ENCODE measurements at places on chromosomes 4 and X.

DNA sequence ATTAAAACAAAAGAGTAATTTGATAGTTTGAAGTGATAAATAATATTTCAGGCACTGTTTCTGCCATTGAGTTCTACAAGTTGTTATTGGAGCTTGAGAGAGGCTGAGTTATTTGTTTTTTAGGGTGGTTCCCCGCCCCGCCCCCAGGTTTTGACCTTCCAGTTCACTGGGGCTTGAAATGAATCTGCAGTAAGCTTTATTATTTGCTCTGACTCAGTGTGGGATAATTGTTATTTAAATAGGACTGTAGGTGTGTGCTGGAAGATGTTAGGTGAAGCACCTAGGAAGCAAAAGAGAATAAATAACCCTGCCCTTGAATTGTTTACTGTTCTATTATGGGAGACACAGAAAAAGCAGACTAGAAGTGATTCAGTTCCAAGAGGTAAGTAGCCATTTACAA lies 81.2 kb upstream of the KCNIP4 start:
- DNase-seq: no peak

DNA sequence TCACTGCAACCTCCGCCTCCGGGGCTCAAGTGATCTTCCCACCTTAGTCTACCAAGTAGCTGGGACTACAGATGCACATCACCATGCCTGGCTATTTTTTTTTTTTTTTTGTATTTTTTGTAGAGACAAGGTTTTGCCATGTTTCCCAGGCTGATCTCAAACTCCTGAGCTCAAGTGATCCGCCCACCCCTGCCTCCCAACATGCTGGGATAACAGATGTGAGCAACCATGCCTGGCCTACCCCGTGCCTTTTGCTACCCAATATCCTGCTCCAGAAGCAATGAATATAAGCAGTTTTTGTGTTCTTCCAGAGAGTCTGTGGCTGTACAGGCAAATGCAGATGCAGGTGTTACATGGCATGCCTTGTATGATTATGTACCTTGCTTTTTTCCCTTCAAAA lies 50.5 kb downstream of the TBC1D14 start:
- no peak for DNase-seq

- DNase-seq: no peak
These were observed 127.1 kb downstream of the FBXO8 start for GRCh38 chr4:174156239-174156826.

DNA sequence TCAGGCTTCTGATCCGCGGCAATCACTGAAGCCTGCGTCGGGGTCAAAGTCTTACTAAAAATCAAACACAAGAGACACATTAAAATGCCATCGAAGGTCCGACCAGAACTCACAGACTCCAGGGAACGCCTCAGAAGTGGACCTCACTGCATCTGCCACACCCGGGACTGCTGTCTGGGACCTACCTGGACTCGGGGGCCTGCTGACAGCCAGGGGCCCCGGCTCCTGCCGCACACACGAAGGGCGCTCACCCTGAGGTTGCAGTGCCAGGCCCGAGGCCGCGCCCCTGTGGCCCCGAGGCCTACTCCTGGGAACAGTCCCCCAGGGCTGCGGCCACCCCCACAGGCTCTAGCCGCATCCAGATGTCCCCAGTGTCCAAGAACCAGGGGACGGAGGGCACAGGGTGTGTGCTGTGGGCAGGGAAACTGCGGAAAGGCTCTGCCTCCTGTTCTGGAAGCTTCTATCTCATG lies 7.4 kb downstream of the CTBP1 start:
- no peak for DNase-seq

- no peak for DNase-seq
These were observed 511.8 kb upstream of the LCORL start for GRCh38 chr4:18533262-18533775.

DNA sequence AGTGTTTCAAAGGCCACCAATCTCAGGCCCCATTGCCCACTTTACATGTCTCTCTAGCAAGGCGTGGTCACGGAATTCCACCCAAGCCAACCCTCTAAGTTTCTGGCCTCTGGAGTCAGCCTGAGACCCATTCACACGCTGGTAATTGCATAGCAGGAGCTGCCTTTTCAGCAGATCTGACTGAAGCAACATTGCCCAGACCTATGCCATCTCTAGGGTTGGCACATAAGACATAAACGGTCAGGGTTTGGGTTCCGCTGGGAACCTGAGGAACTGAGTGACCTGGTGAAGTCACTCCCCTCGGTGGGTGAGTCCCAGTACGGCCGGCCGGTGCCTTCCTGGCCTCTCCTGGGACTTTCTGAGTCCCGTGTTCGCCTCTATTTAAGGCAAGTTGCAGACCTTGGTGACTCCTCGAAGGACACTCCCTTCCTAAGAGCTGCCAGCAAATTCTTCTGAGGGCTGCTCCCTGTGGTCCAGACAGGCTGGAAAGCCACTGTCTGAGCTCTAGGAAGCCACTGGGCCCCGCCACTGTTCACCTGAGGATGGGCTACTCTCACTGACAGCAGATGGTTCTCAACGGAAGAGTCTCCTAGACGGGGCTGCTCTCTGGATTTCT lies 15.9 kb downstream of the CTAG1A start:
- DNase-seq: no peak

DNA sequence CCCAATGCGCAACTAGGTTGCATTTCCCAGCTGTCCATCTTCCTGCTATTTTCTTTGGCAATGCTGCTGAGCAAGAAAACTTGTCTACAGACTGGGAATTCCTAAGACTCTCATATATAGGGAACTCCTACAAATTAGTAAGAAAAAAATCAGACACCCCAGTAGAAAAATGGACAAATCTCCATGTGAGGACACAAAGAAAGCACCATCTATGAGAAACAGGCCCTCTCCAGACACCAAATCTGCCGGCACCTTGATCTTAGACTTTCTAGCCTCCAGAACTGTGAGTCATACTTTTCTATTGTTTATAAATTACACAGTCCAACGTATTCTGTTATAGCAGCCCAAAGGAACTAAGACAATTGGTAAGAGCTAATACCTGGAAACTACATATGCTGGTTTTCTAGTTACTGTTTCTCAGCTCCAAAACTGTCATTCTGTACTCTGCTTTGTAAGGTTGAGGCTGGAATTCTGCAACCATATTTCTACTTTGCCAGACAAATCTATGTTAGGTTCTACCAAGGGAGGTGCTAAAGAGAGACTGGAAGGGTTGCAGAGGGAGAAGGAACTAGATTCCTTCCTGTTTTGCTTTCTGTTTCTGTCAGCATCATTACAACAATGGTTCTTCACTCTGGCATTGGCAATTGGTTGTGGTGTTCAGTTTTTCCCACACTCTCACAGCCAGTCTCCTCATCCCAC lies 35.7 kb upstream of the FAM241A start:
- DNase-seq: no peak

- DNase-seq: no peak
These were observed 14.1 kb downstream of the GAK start for GRCh38 chr4:917992-918391.

DNA sequence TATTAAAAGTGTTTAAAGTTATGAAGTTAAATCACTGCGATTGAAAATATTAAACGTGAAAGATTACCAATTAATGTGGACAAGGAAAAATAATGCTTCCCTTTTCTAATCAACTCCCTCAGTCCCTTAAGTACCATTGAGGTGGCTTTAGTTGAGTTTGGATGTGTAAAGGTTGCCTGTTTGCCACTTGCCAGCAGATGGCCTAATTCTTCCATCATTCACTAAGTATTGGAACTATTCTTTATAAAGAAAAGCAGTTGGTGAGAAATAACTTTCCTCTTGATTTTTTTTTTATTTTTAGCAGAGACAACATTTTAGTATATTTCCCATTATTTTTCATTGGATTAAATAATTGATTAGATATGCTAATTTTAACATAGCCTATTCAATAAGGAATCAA lies 295.9 kb upstream of the TACR3 start:
- DNase-seq: no peak

DNA sequence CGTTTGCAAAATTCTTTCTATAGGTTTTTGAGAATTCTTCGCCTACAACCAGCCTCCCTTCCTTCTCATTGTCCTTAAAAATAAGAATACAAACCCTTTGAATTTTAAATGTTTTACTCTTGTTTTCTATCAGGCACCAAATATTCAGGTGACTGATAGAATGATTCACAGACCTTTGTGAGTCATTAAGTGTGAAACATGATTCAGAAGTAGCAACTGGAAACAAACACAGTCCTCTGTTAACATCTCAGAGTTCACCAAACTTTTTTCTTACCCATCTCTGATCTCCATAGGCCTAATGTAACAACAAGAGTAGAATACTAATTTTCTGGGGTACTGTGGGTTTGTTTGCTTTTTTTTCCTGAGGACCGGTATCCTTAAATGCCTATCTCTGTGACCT lies 63.4 kb upstream of the MAB21L2 start:
- DNase-seq: no peak

- DNase-seq: no peak
These were observed 103.2 kb downstream of the GC start for GRCh38 chr4:71680706-71681105.

DNA sequence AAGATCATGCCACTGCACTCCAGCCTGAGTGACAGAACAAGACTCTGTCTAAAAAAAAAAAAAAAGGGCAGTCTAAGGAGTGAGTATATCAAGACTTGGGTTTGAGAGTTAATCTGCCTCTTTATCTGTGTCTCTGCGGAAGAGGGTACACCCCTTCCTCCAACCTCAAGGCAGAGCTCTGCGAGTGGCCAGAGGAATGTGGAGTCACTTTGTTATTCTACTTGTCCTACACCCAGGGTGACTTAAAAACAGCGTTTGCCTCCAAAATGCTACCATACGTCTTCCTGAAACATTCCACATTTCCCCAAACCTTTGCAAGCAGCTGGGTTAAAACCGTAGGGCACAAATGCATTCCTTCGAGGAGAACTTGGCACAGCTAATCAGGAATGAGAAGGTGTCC lies 199.9 kb downstream of the SHOX start:
- DNase-seq: no peak

DNA sequence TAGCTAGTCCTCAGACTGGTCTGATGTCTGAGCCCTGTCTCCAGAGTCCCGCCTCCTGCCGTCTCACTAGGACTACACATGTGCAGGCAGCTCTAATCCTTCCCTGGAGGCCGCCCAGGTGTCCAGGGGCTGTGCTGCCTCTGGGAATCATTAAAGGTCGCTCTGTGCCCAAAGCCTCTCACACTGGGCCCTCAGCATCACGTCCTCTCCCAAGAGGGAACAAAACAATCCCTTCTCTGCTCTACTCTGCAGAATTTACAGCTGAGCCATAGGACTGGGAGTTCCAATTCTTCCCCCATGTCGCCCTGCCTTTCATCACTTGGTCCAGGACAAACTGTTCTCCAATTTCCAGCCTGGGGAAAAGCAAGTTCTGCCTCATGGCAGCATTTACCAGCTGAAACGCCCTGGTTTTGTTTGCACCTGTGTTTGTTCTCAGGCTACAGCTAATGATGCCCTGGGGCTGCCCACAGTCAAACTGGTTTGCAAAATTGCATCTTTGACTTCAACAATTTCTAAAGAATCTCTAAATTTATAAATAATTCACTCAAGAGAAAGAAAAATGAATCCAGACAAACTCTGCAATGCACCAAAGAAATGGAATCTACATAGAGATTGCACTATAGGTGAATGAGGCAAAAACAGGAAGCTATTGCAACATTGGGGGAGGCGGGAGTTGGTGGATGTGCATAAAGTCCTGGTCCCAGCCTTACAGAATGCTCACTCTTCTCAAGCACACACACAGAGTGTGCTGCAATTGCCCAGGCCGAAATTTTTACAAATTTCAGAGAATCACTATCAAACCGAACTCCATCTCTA lies 7.2 kb upstream of the MRFAP1 start:
- DNase-seq: no peak

- no peak for DNase-seq
These were observed 57.1 kb upstream of the USP38 start for GRCh38 chr4:143127621-143128020.

DNA sequence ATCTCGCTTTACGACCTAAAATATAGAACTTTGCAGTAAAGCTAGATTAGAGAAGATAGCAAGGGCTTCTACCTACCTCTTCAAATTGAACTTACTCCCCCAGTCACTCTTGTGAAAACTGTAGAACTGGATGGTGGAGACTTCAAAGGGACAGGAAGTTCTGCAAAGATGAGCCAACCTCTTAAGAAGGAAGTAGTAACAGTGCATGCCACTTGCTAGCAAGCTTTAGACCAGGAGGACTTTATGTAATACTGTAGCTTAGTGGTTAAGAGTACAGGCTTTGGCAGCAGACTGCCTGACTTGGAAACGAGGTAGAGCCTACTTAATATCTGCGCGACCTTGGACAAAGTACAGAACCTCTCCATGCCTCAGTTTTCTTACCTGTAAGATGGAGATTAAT lies 27.5 kb upstream of the VBP1 start:
- DNase-seq: no peak

- no peak for DNase-seq
These were observed 64.8 kb downstream of the TBC1D9 start for GRCh38 chr4:140691369-140691768.

DNA sequence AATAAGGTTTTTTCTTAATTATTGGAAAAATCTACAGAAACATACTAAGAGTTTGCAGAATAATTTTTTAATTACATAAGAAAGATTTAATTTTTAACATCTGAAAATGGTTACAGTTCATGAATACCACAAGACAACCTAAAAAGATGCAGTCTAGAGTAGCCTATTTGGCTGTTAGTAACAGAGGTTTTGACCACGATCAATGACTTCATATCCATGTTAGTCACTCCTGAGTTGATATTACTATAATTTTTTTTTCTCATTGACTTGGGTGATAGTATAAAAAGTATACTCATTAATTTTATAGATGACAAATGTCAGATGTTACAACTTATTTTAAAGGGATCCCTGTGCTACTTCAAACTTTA lies 272.5 kb downstream of the DCTD start:
- DNase-seq: no peak

DNA sequence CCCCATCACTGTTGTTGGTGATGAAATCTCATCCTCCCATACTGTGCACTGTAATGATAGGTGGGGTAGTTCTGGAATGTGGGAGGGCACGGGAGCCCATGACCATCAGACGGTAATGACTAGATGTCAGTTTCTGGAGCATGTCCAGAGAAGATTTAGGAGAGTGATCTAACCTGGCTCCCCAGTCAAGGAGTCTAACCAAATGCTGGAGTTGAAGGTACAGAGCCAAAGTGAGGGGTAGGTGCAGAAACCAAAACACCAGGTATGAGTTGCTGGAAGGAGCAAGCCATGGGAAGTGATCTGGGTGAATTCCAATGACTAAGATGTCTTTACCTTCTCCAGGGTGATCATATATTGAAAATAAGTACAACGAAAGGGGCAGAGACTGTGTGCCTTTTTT lies 296.9 kb downstream of the INPP4B start:
- DNase-seq: no peak

GRCh38 chr4:138805736-138806135 lies 209.8 kb upstream of the NOCT start:
- no peak for DNase-seq

DNA sequence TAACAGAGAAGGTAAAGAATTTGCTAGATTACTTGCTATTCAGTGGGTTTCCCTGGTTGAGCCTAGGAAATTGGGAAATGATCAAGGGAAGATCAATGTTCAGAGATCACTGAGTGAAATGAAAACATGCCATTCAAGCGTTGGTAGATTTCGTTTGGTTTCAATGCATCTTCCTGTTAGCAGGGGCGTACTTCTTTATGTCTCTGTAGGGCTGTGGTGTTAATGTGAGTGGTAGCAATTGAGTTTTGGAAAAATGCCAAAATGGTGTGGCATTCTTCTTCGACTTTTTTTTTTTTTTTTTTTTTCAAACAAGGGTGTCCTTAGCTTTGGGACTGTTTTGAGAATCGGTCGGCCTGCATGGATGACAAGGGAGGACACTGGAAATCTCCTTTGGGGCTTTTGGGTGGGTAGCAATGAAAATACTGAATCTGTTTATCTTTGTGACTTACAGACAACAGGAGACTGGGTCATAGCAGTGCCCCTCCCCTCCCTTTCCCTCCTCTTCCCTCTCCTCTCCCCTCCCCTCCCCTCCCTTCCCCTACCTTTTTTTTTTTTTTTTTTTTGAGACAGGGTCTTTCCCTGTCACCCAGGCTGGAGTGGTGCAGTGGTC lies 50.4 kb downstream of the SPRY1 start:
- no peak for DNase-seq
